ENCODE measurements at places on chromosomes 3 and 15.

- DNase-seq: no peak
Observed at GRCh38 chr3:123082370-123083065, 15.7 kb downstream of the PDIA5 start.

GRCh38 chr3:140252812-140253656 is 318.0 kb downstream of the CLSTN2 start:
- DNase-seq: no peak

- DNase-seq: peak; percentile 86
Observed at GRCh38 chr3:8891774-8892173, 71.5 kb downstream of the RAD18 start.

GRCh38 chr3:43095370-43095769 is 10.5 kb downstream of the POMGNT2 start:
- no peak for DNase-seq
